ENCODE measurements at places on chromosomes 1 and 21.

DNA sequence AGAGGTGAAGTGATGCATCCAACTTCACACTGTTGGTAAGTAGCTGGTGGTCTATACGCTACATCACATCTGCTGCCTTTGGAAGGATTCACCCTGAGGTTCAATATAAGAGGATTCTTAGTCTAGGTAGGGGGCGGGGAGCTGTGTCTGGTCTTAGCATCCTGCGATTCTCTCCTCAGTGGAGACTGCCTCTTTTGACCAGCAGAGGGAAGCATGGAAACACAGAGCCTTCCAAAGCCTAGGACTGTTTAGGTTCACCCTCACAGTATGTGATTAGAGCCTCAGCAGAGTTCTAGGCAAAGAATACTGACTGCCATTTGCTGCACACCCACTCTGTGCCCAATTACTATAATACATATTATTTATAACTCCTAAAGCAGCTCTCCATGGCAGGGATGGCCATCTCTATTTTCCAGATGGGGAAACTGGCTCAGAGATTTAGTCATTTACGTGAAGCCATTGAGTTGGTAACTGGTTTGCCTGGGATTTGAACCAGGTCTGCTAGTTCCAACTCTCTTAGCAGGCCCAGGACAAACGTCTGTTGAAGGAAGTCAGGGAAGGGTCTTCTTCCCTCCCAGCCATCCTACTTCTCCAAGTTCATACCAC, 28.9 kb upstream of the EFCAB14 start:
- DNase-seq, result no peak

GRCh38 chr1:156652131-156652991, 10.4 kb downstream of the BCAN start:
- no peak for DNase-seq

DNA sequence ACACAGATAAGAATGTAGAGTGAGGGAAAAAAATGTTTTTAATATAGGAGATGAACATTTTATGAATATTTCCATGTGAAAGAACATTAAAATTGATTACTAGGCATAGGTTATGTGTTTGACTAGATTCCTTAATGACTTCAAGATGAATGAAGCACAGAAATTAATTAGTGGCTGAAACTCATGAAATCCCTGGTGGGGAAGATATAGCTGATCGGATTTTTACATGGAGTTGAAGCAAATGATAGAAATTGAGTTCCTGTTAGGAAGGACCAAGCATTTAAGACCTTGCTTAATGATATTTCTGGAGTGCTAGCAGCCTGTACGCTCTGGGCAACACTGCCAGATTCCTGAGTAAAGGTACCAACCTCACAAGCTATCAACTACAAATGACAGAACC, 68.9 kb upstream of the IVNS1ABP start:
- DNase-seq, result no peak

DNA sequence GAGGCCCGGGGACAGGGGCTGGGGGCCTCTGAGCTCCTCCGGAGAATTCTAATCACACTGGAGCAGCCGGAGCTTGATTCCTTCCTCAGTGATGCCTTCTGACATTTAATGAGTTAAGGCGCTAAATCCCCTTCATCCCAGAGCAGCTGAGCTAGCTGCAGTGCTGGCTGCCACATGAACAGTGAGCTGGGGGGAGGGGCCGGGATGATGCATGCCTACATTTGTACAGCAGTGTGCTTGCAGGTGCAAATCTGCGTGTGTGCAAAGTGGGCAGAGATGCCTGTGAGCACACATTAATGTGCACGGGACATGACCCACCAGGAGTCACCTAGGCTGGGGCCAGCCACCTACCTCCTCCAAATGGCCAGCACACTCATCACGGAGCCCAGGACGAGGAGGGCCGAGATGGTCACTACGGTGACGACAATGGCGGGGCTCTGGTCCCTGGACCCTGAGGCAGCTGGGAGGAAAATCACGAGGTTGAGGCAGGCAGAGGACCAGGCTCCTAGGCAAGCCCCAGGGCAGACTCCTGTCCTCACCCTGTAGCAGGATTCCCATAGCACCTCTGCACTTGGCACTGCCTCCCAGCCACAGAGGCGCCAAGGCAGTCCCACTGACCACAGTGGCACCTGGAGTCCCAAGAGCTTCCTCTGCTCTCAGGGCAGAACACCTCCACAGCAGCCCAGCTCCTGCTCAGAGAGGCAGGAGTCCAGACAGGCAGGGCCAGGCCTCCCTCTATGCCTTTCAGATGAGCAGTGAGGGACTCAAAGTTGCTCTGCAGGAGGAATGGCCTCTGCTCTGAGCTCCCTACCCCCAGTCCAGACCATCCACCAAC, 34.7 kb downstream of the CDCA8 start:
- no peak for DNase-seq

DNA sequence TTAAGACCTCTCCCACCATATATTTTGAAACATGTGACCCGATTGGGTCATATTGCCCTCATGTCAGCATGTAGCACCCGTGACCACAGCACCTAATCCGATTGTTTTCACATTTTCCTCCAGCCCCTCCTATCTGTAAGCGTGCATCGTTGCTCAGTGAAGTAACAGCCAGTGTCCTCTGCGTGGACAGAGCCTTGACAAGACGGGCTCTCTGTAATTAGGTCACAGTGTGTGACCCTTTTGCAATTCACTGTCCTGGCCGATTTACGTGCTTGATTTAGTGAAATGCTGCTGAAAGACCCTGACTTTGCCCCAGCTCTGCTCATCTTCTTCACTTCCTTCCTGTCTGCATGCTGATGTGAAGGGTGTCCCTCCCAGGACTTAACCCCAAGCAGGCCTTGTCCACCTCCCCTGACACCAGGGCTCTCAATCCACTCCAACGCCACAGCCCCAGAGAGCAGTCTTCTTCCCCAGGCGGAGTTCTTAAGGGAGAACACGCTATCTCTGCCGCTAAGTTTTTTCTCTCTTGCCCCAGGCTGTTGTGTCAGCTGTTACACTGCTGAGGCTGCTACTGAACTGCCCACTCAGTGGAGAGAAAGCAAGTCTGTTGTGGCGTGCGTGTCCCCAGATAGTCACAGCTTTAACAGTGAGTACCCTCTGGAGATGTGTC, 19.4 kb downstream of the URB2 start:
- no peak for DNase-seq

- no peak for DNase-seq
Measured at GRCh38 chr1:31855038-31855845, 39.4 kb upstream of the SPOCD1 start.

DNA sequence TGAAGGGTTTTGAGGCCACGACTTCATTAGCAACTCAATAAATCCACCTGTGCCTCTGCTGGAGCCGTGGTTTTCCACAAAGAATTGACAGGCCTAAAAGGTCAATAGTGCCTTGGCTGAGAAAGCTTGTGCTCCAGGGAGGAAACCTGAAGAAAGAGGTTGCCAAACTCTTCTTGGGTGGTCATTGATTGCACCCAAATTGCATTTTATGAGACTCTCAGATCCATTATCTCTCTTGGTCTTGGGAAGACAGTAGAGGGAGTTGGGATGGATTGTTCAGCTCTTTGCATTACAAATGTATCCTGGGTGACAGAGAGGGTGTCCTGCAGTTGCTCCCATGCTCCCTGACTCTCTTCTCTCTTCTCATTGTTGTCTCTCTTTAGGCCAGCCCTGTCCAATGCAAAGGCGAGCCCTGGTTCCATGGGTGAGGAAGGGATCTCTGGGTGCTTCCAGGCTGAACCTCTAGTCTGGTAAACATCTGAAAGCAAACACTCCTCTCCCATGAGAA, 46.1 kb upstream of the HTR1D start:
- DNase-seq, result no peak

GRCh38 chr1:12005488-12006166, 13.7 kb upstream of the MIIP start:
- no peak for DNase-seq

All from activated gamma-delta T cell treated with Interleukin-2 at 50 U/mL for 16 hours (primary cell).